Fibroblast of skin of abdomen (primary cell): ENCODE measurements at places on chromosomes 13 and 19.

GRCh38 chr13:107220245-107220644 is 652.3 kb upstream of the ARGLU1 start:
- DNase-seq, result no peak

GRCh38 chr19:33498391-33499000 is 23.1 kb downstream of the PEPD start:
- DNase-seq, result no peak

DNA sequence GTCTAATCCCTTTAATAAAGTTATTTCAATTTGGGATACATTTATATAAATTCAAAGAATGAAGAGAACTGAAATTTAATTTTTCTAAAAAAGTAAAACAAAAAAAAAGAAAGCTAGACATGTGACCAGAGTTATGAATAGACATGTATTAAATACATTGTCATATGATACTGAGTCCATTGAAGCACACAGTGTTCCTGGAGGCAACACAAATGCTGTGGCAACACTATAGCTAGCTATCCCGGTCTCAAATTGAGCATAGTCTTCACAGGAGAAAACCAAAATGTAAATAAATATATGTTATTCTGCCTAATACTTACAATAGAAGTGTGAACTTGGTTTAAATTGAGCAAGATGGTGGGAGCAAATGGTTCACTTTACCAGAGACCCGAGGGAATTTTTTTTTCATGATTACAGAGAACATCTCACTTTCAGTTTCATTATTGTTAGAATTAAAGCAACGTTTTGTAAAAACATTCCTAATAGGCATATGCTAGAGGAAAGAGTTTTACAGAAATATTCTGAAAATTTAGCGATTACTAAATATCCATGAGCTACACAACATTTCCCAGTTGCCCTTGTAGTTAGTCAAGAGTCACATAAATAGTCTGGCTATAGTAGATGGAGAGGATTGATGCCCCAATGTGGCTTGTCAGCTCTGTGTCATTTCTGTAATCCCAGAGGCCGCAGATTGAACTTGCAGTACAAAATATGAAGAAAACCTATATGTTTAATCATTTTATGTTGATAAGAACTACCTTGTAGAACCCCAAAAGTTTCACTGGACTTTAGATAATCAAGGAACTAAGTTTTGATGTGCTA is 775.7 kb upstream of the SPRY2 start:
- no peak for DNase-seq

- DNase-seq, result peak; percentile 64
Measured at GRCh38 chr19:18401580-18402112, 4.2 kb upstream of the LRRC25 start.

DNA sequence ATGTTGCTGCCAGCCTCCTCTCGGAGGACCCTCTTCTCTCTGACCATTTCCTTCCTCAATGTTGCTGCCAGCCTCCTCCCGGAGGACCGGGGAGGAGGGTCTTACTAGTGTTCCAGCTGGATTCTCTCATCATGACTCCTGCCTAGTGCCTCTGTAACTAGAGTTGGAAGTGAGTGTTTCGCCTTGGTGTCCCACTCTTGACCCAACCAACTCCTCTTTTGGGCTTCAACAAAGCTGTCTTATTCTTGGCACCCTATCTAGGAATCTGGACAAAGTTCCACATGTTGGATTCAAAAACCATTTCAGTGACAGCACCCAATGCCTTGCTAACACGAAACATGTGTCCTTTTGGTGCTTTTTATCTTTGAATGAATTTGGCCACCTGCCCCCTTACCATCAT is 165.4 kb downstream of the GPC5 start:
- DNase-seq, result no peak

DNA sequence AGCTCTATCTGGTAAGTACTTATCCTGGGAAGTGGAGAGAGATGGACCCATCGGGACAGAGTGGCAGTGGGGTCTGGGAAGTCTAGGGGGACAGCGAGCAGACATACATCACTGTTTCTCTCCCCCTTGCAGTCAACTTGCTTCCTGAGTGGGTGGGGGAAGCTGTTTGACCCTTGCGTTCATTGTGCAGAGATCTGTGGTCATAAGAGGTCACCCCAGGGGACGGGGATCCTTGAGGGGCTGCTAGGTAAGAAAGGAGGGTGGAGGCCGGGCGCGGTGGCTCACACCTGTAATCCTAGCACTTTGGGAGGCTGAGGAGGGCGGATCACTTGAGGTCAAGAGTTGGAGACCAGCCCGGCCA is 474 bp downstream of the ARHGEF18 start:
- DNase-seq, result no peak
